ENCODE measurements at places on chromosomes 11 and 22. TPM values are rescaled to one million over a fixed set of nuclear protein-coding genes. Genes with fewer than 3 reads are reported as not detected.

DNA sequence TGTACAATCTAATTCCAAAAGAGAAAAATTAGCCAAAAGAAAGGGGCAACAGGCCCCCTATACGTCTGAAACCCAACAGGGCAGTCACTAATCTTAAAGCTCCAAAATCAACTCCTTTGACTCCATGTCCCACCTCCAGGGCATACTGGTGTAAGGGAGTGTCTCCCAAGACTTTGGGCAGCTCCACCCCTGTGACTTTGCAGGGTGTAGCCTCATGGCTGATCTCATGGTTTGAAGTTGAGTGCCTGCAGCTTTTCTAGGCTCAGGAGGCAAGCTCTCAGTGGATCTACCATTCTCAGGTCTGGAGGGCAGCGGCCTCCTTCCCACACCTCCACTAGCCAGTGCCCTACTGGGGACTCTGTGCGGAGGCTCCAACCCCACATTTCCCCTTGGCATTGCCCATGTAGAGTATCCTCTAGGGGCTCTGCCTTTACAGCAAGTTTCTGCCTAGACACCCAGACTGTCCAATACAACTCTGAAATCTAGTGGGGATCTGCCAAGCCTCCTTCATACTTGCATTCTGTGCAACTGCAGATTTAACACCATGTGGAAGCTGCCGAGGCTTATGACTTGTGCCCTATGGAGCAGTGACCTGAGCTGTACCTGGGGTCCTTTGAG is 94.5 kb downstream of the TRIM29 start:
- DNase-seq, result no peak

- no peak for DNase-seq
These were observed 341.7 kb upstream of the CHORDC1 start for GRCh38 chr11:90564531-90564930.

GRCh38 chr22:37420686-37421467 is 6.4 kb downstream of the ELFN2 start:
- DNase-seq, result no peak

GRCh38 chr11:392102-392777 is 1.8 kb upstream of the PKP3 start:
- no peak for DNase-seq

Gene OR5D16
- not detected for total RNA-seq

All from esophagus squamous epithelium (tissue), 5 donors.